ENCODE measurements at places on chromosomes 1 and 21.
A peak's percentile ranks its signal among the peaks of the same experiment; 100 is the strongest.

DNA sequence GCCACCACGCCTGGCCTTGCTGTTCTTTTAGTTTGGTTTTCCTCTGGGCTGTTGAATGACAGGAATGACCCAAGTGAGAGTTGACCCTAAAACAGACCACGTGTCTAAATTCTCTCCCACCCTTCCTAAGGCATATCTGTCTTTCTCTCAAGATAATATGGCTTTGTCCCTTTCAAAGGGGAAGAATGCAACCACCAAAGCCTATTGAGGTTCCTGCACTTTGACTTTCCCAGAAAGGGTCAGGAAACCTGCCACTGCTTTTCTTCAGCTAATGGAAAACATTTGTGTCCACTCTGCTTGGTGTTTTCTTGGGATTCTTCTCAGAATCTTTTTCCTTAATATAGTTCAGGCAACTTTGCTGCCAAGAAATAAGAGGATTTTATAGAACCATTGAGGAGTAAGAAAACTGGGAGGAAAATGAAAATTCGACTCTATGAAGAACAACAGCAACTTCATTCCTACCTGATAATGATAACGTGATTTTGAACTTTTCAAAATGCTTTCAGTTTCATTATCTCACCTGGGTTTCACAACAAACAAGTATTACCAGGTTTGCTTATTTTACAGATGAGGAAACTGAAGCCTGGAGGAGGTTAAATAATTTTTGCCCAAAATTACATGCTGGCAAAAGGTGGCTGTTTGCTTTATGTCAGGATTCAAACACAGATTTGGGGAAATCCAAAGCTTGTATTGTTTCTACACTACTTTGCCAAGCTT lies 6.9 kb downstream of the PLPP3 start:
- DNase-seq, result no peak

GRCh38 chr1:207026104-207026534 lies 6.4 kb downstream of the C1orf116 start:
- no peak for DNase-seq

GRCh38 chr1:165527251-165528007 lies 16.4 kb upstream of the LRRC52 start:
- DNase-seq, result no peak

- DNase-seq, result no peak
Measured at GRCh38 chr1:59136541-59137275, 160.2 kb upstream of the FGGY start.

- no peak for DNase-seq
Measured at GRCh38 chr1:170668209-170669106, 4.5 kb downstream of the PRRX1 start.

- no peak for DNase-seq
Measured at GRCh38 chr21:39115576-39116235, 67.5 kb downstream of the PSMG1 start.

GRCh38 chr1:181545395-181545794 lies 62.1 kb downstream of the CACNA1E start:
- no peak for DNase-seq

DNA sequence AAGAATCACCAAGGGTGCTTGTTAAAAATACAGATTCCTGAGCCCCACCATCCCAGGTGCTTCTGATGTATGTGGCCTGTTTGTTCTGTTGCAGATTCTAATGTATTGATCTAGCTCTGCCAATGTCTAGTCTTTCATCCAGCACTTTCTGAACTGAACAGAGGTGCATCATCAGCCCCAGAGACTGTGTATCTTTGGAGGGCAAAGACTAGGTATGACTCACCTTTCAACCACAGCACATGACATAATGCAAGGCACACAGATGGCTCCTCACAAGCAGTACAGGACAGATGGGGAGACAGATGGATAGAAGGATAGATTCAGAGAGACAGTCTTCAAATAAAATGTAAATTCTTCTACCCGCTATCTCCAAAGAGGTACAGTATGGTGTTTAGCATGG lies 32.3 kb downstream of the CD58 start:
- no peak for DNase-seq

GRCh38 chr1:187001198-187001889 lies 172.6 kb downstream of the PLA2G4A start:
- DNase-seq, result no peak

DNA sequence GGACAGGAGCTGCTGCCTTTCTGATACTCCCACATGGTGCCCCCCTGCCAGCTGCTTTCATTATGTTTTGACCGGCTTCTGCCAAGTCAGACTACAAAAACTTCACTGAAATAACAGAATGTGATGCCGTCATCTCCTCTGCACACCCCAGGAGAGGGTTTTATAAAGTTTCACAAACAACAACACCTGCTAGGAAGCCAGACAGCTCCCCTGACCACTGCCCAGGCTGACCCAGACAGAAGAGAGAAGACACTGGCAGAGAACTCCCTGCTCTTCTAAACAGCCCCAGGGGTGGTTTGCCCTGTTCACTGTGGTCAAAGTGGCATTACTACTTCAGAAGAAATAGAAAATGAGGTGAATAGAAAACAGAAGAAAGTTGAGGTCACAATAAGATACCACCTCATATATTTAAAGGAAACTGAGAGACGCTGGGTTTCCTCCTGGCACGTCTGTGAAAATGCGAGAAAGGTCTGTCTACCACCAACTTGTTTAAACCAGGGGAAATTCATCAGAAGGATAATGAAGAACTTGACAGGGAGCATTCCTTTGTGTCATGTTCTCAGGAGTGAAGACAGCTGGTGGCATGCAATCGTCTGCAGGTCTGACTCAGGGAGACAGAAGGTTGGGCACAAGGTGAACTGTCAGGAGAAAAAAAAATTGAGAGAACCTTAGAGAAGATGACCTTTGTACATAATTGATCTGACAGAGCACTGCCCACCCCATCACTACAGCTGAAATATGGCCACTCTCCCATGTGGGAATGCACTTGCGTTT lies 119.0 kb upstream of the NFIA start:
- DNase-seq, result no peak

- no peak for DNase-seq
Measured at GRCh38 chr1:55147524-55147923, 67.6 kb downstream of the USP24 start.

- no peak for DNase-seq
Measured at GRCh38 chr1:15959424-15959823, 16.5 kb downstream of the ZBTB17 start.

GRCh38 chr1:206106328-206107167 lies 10.6 kb downstream of the AVPR1B start:
- peak; percentile 52 for DNase-seq

DNA sequence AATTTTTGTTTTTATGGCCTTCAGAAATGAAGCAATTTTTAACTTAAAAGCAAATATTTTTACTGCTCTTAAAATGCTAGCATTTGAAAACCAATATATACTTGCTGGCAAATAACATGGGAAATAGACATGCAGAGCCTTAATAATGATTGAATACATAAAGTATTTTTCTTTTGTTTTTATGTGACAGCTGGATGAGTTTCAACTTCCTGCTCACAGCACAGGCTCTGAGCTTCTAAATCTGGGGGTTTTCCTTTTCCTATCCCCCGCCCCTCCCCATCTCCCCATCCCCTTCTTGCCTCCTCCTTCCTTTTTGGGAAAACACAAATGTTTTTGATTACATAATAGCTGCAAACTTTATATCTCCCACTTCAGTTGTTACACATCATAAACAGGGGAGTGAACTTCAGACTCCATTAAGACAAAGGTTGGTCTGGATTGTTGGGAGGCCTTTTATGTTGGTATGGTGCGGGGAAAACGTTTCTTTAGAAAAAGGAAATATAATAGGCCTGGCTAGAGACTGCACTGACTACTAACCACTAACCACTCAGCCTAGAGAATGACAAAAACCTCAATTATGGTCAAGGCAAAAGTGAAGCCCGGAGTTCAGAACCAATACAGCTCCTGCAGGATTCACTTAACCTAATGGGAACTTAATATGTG lies 116.1 kb upstream of the GORAB start:
- DNase-seq, result no peak

GRCh38 chr21:25171438-25171837 lies 435.8 kb downstream of the MRPL39 start:
- no peak for DNase-seq

- DNase-seq, result no peak
Measured at GRCh38 chr1:38088366-38088765, 41.8 kb upstream of the POU3F1 start.

DNA sequence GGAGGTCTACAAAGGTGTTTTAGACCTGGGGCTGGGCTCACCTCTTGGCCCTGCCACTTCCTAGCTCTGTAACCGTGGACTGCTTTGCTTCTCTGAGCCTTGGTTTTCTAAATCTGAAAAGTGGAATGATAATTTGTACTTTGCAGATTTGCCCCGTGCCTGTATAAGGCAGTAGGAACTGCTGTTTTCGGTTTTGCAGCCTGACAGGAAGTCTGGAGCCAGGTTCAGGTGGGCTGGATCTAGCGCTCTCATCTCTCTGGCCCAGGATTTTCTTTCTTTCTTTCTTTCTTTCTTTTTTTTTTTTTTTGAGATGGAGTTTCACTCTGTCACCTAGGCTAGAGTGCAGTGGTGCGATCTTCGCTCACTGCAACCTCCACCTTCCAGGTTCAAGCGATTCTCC lies 17.2 kb downstream of the IFNAR2 start:
- no peak for DNase-seq

- DNase-seq, result no peak
Measured at GRCh38 chr1:196259316-196259715, 348.9 kb downstream of the KCNT2 start.

DNA sequence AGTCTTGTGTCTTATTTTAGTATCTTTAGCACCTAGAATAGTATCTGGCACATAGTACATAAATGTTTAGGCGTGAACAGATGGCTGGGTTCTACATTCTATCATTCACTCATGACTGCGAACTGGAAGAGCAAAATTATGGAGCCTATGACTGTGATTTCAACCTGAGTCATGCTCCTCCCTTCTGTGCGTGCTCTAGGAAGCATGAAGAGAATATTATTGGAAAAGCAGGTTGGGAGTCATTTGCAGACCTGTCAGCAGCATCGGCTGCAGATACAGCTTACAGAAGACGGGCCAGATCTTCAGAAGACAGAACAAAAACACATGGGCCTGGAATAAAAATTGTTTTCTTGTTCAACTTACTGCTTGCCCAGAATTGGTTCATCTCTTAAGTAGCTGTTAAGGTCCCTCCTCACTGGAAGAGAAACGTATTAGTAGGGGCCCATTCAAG lies 344.0 kb upstream of the USP24 start:
- DNase-seq, result no peak

All from Panc1 (cell line).